ENCODE measurements at places on chromosomes 5 and 9.
A peak's percentile ranks its signal among the peaks of the same experiment; 100 is the strongest.

GRCh38 chr5:1255081-1255561 lies 29.9 kb downstream of the SLC6A18 start:
- no peak for DNase-seq

DNA sequence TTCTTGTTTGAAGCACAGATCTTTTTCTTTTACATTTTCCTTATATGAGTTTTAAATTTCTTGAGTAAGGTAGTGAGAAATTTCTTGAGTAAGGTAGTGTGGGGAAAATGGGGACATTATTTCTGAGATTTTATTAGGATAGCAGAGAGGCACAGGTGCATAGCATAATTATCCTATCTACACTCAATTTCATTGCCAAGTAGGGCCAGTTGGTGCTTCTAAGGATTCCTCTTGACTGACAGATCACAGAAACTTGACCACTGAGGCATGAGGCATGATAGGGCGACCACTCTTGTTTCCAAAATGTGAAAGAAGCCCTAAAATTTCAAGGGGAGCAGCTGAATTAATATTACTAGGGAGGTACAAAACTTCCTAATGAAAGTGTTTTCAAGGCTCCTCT lies 31.4 kb upstream of the TMC1 start:
- DNase-seq: no peak

DNA sequence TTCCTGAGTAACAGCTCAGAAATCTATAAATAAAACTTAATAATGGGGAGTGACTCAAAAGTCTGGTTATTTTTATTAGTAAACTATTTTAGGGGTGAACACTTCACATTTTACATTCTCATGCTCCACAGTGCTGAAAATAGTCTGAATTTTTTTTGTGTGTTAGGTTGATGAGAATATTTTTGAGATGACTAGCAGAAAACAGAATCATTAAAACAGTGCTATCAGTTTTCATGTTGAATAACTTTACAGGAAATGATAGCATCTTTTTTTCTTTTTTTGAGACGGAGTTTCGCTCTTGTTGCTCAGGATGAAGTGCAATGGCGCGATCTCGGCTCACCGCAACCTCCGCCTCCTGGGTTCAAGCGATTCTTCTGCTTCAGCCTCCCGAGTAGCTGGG lies 60.3 kb downstream of the TMC1 start:
- DNase-seq: no peak

- no peak for DNase-seq
These were observed 467 bp downstream of the CNOT6 start for GRCh38 chr5:180494510-180495181.

DNA sequence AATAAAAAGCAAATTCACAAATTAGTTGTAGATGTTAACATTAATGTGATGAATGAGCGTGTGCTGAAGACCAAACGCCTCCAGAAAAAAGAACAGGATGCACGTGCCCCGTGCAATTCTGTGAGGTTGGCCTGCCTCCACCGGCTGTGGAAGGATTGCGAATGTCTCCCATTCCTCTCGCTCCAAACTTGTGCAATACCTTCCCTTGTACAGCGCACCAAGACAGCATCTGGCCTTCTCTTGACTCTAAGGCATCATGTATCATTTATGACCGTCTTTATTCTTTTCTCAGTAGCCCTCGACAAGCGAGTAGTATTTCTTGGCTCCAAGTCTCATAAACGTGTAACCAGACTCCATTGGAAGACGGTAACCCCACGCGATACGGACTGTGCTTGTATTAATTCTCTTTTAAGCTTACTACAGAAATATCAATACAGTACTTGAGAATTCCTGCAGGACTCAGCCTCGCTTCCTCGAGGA lies 1.5 kb upstream of the TESK1 start:
- no peak for DNase-seq

GRCh38 chr9:89021154-89021803 lies 30.0 kb downstream of the S1PR3 start:
- DNase-seq: peak; percentile 66
